ENCODE measurements at places on chromosomes 2 and 18.

DNA sequence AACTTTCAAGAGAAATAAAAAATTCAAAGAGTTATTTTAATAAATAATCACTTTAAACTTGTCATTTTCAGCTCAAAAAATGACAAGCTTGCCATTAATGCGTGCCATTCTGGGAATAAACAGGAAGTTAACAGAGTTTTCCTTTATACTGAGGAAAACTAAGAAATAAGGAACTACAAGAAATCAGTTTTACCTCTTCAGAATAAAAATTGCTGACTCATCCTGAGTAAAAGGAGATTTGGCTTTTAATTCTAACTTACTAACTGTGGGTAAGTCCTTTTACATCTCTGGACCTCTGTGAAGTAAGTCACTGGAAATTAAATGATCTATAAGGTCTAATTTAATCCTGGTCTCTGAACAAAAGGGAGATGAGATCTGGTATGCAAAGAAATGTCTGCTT, 16.1 kb downstream of the CEBPZ start:
- DNase-seq = no peak

GRCh38 chr2:199850218-199850717, 724 bp downstream of the FTCDNL1 start:
- DNase-seq = no peak

GRCh38 chr18:39871961-39872360, 2083.1 kb upstream of the PIK3C3 start:
- DNase-seq = no peak

- DNase-seq = no peak
Measured at GRCh38 chr18:21361307-21361880, 119.4 kb downstream of the GREB1L start.
